ENCODE measurements at places on chromosomes 7 and 10.

DNA sequence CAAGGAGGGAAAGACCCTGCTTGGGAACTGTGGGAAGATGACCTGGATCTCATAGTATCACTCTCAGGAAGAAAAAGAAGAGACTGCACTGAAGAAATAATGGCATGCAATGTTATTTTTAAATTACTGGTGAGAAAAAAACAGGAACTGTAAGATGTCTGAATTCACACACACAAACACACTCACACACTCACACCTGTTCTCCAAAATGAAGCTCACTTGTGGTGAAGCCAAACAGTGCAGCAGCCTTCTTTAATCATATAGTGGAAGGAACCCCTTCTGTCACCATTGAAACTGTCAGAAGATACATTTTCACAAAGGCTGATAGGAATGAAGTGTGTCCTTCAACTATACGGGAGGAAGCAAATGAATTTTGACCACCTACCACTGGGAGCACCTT, 156.5 kb upstream of the GHITM start:
- DNase-seq = no peak

DNA sequence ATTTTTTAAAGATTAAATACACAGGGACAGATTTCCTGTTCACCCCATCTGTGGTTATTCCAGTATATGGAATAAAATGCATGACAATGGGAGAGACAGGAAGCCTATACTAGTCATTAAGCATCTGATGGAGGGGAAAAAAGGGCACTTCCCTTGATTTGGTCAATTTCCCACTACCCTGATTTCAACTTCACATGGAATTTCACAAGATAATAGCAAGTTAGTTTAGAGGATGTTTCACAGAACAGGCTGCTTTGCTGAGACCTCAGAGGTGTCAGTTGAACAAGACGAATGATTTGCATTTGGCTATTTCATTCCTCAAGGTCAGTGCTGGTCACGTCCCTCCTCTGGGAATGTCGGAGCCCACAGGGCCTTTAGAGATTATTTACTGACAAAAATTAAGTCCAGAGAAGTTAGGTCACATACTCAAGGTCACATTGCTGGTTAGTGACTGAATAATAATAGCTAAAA, 4.7 kb upstream of the ITPRIP start:
- DNase-seq = no peak

DNA sequence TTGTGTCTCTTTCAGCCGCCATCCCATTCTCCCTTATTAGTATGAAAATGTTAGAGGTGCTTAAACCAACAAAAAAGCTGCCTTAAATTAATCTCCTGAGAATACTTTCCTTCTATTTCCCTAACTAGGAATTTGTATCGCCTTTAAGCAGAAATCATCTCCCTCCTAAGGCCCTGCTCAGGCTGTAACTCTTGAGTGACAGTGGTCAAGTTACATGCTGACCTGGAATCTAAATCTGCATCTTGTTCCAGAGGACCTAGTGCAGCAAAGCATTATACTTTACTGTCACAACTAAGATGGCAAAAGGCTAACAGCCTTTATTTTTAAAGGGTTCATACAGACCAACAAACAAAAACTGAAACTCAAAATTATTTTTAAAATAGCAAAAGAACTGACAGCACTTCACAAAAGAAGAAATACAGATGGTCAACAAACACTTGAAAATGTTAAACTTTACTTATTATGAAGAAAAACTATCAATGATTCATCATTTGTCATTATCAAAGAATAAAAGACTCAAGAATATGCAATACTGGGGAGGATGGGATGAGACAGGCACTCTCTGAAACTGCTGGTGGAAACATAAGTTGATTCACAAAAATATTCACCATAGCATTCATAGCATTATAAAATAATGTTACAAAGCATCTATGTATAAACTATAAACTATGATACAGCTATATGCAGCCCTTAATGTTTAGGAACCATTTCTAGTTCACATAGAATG, 11.0 kb downstream of the CYREN start:
- DNase-seq = no peak

DNA sequence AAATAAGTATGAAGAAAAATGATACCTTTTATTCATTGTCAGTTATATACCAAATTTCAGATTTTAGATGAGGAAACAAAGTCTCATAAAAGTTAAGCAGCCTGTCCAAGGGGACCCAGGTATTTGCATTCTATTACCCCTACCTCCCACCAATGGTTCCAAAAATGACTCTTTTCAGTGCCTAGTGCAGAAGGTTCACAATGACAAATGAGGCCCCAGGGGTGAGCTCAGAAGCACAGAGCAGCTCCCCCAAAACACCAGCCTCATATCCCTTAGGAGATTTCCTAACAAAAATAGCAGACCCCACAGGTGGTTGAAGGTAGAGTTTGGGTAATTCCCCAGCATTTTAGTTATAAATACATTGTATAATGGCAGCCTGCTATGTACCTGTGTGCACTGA, 168.6 kb downstream of the REEP3 start:
- peak; percentile 25 for DNase-seq

- DNase-seq = peak; percentile 6
These were observed 54.9 kb downstream of the ZRANB1 start for GRCh38 chr10:124996854-124997215.

- DNase-seq = no peak
These were observed 511.0 kb upstream of the COBL start for GRCh38 chr7:51827631-51828030.

- no peak for DNase-seq
These were observed 124.9 kb downstream of the CYP26A1 start for GRCh38 chr10:93198401-93199131.

DNA sequence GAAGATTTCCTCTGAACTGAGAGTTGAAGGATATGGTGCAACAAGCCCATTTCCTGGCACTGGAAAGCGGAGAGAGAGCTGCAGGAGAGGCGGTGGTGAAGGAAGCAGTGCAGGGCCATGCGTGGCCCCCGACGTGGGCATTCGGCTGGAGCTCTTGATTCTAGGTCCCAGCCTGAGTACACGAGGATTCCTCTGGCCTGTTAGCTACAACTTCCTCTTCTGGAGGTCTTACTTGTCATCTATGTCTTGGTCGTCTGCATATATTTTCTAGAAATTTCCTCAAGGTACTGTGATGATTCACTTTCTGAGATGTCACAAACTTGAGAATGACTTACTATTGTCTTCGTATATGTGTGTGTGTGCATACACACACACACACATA, 59.2 kb upstream of the JAZF1 start:
- DNase-seq = no peak

- DNase-seq = no peak
These were observed 886.4 kb upstream of the LRRN3 start for GRCh38 chr7:110204527-110204926.

GRCh38 chr7:79774150-79774549, 320.7 kb upstream of the MAGI2 start:
- DNase-seq = no peak

DNA sequence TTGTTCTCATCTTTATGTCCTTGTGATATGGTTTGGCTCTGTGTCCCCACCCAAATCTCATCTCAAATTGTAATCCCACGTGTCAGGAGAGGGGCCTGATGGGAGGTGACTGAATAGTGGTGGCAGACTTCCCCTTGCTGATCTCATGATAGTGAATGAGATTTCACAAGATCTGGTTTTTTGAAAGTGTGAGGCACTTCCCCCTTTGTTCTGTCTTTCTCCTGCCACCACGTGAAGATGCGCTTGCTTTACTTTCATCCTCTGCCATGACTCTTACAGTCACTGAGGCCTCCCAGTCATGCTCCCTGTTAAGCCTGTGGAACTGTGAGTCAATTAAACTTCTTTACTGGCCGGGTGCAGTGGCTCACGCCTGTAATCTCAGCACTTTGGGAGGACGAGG, 161.0 kb downstream of the HERPUD2 start:
- no peak for DNase-seq

DNA sequence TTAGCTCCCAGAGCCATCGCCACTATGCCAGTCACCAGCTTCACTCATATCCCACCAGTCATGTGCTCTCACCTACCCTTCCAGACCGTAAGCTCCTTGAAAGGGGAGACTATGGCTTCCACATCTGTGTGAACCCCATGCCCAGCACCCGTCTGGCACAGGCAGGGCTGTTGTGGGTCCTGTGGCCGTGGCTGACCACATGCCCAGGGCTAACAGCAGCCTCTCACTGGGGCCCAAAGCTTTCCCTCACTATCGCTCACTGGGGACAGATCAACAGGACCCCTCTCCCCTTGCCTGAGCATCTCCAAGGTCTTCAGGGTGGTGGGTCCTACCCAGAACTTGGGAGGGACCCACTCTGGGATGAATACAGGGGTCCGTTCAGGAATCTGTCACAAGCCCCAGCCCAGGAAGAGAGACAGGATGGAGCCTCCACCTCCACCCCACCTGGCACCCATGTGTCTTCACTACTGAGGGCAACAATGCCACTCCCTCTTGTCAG, 303.9 kb downstream of the GRID1 start:
- no peak for DNase-seq

DNA sequence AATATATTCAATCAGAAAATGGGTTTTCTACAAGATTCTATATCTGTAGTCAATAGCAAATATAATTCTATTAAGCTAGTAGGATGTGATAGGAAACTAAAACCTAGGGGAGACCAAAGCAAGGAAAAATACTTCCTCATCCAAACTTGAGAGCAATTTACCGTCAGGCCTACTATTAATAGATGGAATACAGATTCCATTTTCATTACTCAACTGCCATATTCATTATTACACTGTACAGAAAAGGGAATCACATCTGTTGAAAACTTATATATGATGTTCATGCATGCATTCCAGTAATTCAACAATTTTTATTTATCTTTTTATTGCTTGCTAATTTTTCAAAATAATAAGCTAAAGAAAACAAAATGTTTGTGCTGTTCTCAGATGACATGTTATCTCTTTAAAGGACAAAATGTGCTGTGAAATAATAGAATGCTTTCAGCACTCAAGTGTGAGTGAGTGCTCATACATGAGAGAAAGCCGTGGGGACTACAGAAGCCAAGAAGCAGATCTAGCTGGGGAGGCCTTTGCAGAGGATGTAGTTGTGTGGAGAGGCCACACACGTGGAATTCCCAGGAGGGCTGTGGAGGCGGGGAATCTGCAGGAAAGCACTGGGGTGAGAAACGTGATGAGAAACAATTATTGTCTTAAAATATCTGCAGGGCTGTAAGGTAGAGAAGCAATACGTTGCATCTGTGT, 110.0 kb downstream of the EGFR start:
- DNase-seq = no peak

DNA sequence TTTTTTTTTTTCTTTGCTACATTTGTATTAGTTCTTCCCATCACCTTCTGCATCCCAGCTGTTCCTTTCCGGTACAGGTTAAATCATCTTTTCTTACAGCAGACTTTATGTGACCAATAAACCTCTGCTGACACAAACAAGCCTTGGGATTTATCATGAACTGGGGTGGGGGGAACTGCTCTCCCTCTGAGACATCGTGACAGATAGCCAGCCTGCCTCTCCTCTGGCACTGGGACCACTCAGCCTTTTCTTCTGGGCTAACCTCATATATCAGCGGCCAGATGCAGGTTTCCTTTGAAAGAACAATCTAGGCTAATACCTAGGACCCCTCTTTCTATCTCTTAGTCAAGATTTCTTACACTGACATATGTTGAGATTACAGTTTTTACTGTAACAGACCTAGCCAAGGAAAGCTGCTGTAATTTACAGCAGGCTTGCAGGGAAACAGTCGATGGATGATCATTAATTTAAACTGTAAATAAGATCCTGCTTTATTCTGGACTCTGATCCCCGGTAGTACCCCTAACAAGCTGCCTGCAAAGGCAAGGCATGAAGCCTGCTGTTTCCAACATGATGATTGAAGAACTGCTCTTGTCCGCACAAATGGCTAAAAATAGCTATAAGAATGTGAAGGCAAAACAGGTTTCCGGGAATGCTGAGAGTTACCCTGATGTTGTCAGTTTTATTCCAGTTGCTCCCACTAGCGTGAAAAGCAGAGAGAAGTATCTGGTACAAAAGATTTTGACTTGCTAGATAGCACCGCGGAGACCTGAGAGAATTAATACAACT, 338.7 kb downstream of the SORCS1 start:
- DNase-seq = no peak

DNA sequence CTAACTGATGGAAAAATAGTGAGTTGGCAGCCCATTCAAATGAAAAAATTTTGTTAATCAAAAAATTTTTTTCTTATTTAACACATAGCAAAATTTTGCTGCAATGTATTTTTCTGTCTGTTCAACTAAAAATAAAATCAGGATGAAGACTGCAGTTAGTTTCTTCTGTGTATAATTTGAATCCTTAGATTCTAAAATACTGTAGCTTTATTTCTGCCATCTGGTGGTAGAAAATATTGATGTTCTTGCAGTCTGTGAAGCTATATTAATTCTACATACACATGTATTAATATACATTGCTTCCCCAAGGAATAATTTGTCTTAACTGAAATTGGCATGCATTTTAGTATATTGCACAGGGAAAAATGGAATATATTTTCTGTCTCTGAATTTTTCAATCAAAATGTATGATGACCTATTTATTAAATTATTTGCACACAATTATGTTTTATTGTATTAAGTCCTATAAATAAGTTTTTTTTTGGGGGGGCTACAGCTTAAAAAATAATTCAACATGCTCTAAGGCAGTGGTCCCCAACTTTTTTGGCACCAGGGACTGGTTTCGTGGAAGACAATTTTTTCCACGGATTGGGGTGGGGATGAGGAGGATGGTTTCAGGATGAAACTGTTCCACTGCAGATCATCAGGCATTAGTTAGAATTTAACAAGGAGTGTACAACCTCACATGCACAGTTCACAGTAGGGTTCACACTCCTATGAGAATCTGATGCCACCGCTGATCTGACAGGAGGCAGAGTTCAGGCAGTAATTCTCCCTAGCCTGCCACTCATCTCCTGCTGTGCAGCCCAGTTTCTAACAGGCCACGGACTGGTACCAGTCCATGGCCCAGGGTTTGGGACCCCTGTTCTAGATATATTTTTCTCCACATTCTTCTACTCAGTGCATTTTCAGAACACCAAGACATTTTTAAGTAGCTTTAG, 119.4 kb downstream of the GNAT3 start:
- DNase-seq = no peak

DNA sequence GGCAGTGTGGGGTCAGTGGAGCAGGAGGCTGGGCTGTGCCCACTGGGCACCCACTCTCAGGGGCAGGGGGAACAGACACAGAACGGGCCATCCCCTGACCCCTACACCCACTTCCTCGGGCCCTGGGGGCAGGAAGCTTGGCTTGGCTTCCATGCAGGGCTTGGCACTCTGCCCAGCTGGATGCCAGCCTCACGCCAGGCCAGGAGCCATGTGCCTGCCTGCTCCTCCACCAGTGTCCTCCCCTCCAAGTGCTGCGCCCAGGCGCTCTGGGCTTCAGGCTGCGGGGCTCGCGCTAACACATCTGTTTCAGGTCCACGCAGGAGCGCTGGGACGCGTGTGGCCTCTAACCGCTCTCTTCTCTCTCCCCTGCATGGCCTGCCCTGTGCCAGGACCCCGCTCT, 12.7 kb downstream of the LDB3 start:
- DNase-seq = no peak
